Mesothelial cell of epicardium (in vitro differentiated cells): ENCODE measurements at places on chromosomes 12 and 14. TPM values are rescaled to one million over a fixed set of nuclear protein-coding genes. Genes with fewer than 3 reads are reported as not detected.

GRCh38 chr12:45469902-45470301 lies 254.0 kb downstream of the ANO6 start:
- no peak for DNase-seq

GRCh38 chr12:9649532-9649940 lies 20.0 kb upstream of the CLEC2D start:
- DNase-seq, result no peak

DNA sequence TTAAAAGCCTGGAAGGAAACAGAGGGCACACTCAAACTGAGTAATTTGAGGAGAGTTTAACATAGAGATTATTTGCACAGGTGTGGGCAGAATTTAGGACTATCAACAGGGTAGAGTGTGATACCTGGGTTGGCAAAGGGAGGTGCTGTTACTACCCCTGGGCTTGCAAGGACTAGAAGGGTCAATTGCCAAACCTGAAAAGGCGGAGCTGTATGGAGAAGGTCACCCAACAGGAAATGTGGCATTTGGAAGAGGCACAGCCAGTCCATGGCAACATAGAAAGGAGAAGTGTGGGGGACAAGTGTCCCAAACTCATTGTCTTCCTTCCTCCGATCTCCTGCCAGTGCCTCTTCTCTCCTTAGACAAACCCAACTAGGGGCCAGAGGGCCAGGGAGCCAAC lies 21.6 kb upstream of the MED13L start:
- DNase-seq, result no peak

GRCh38 chr14:104639885-104640548 lies 35.4 kb upstream of the TMEM179 start:
- DNase-seq, result peak; percentile 55

DNA sequence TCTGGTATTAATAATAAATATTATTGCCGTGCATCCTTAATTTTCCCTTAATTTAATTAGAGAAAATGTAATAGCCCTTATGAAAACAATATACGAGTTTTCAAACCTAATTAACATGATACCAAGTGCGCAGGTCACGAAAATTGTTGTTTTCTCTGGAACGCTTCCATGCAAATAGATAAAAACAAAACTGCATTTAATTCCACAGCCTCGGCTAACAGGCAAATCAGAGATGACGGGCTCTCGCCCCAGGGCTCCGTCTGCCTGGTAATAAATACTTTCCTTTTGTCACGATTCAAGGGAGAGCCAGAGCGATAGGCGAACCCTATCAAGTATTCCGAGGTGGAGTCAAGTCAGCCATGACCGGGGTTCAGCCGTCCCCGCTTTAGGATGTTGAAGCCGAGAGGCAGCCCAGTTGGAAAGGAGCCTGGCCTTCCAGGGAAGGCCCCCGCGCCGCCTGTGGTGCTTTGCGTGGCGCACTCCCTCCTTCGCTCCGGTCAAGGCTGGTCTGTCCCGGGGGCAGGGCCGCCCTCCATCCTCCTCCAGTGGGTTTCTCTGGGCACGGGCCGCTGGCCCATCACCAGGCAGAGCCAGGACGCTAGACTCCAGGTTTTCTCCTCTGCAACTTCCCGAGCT lies 137.8 kb upstream of the GSC start:
- no peak for DNase-seq

DNA sequence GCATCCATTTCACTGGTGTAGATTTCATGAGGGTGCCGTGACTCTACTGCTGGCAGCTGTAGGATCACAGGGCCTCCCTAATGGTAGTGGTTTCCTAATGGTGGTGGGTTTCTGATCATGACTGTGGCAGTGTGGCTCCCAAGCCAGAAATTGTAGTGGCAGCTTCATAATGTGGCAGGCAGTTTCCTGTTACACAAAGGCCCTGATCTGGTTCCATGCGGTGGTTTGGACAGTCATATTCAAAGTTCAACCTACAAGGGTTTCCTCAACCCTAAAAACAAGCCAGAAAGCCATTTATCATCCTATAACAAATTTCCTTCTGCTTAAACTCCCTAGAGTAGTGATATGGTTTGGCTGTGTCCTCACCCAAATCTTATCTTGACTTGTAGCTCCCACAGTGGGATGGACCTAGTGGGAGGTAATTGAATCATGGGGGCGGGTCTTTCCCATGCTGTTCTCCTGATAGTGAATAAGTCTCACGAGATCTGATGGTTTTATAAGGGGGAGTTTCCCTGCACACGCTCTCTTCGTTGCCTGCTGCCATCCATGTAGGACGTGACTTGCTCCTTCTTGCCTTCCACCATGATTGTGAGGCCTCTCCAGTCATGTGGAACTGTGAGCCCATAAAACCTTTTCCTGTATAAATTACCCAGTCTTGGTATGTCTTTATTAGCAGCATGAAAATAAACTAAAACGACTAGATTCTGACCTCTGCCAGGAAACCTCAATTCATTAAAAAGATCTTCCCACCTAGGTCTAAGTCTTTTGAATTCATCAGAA lies 257.1 kb downstream of the EFCAB11 start:
- no peak for DNase-seq

- no peak for DNase-seq
Observed at GRCh38 chr12:26854031-26854390, 21.0 kb upstream of the ITPR2 start.

The SDS gene
- not detected in 3 replicates for total RNA-seq

The TMEM229B gene
- total RNA-seq, result 0.41 to 0.83 TPM (median 0.66 TPM) in 3 replicates

The HOXC9 gene
- 1.1 to 2.0 TPM (median 1.6 TPM) in 3 replicates for total RNA-seq

The HSP90AA1 gene
- total RNA-seq, result 325 to 330 TPM (median 330 TPM) in 3 replicates

The RARG gene
- 66.6 to 72.2 TPM (median 71.6 TPM) in 3 replicates for total RNA-seq

The TSHR gene
- not detected in 3 replicates for total RNA-seq
